T-helper 17 cell (primary cell): ENCODE measurements at places on chromosomes 1 and 21.

DNA sequence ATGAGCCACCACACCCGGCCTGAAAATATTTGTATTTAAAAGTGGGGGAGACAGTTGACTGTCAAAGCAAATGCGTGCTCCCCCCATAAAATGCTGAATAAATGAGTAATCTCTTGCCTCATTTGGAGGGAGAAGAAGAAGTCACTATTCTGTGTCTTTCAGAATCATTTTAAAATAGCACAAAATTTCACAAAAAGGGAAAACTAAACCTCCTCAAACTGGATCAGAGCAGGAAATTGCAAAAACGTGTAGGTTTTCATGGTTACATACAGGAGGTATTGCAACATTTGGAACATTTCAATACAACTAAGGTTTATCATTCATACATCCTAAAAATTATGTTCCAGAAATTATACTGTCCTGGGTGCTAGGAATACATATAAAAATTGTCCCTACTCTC is 13.6 kb downstream of the MTF1 start:
- no peak for DNase-seq

DNA sequence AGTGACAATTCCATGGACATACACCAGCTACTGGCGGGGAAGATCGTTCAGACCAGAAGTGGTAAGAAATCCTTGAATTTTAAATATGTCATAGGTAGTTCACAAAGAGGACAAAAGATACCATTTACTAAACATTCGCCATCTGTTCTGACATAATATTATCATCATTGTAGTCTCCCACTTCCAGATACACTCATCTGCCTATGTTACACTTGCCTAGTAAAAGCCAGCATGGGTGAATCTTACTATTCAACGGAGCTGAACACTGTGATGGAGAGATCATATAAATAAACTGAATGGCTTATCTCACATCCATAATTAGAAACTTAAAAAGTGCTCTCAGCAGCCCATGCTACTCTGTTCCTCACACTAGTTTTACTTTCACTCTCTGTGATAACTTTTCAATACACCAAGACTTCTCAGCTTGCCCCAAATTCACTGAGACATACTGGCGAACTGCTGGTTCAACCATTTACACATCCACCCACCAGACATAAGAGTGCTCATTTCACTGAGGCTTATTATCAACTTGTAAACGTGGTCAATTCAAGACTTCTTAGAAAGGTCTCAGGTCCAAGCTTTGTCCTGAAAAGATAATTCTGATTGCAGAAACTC is 463 bp upstream of the PRRC2C start:
- DNase-seq: no peak

DNA sequence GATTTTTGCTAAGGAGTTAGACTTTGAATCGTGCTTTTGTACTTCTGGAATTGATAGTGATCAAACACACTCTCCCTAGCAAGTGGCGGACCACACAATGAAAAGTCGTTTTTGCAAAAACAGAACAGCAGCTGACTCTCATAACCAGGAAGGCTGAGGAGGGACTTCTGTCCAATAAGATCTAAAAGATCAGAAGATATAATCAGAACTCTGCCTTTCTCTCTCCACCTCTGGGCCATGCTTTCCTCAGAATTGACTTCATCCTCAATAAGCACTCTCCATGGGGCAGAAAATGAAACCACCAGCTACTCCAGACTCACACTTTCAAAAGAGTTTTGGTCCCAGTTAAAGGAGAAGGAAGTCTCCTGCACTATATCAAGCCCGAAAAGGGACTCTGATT is 55.3 kb upstream of the SAMD13 start:
- no peak for DNase-seq

GRCh38 chr1:239676522-239677273 is 290.3 kb downstream of the CHRM3 start:
- DNase-seq: no peak

- DNase-seq: no peak
These were observed 195.5 kb downstream of the KCNH1 start for GRCh38 chr1:210938416-210938925.

GRCh38 chr1:195663549-195664280 is 944.5 kb downstream of the KCNT2 start:
- no peak for DNase-seq

- DNase-seq: no peak
These were observed 442.3 kb downstream of the GPATCH2 start for GRCh38 chr1:217188280-217189237.

DNA sequence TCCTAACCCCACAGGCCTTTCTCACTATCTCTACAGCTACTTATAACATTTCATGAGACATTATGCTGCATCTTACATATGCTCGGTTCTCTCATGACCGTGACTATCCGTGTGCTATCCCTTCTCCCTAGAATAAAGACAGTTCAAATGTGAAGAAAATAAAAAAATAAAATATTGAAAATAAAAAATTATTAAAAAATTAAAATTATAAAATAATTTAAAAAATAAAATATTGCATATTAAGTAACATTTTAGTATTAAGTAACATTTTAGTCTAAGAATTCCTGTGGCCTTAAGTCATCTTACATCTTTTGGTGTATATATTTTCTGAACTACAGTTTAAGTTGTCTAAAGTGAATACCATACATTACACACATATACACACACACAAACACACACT is 415.5 kb downstream of the DPYD start:
- no peak for DNase-seq

DNA sequence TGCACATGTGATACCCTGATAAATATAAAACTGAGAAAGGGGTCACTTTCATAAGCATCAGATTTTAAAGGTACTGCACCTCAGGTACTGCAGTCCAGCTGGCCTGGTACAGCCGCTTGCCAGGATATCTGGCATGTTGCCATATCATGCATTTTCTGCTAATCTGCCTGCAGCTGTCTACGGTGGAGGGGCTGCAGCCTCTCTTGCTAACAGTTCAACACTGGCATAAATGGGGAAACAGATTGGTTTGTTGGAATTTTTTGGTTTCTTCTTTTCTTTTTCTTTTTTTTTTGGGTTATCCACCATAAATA is 71.5 kb downstream of the MIS18A start:
- no peak for DNase-seq

DNA sequence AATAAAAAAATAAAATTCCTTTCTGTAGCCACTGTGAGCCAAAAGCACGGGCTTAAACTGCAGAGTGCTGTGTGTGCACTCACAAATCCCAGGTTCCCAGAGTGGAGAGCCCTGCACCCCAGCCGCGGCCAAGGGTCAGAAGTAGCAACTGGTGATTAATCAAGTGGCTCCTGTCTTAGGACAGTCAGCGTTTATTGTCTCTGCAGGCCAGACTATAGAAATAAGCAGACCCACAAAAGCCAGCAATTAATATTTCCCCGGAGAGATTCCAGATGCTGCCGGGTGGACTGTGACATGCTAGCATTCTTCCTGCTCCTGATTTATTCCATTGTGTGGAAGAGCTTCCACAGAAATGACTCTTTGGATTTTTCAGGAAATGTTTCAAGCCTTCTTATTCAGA is 412.2 kb downstream of the KIF26B start:
- DNase-seq: no peak

DNA sequence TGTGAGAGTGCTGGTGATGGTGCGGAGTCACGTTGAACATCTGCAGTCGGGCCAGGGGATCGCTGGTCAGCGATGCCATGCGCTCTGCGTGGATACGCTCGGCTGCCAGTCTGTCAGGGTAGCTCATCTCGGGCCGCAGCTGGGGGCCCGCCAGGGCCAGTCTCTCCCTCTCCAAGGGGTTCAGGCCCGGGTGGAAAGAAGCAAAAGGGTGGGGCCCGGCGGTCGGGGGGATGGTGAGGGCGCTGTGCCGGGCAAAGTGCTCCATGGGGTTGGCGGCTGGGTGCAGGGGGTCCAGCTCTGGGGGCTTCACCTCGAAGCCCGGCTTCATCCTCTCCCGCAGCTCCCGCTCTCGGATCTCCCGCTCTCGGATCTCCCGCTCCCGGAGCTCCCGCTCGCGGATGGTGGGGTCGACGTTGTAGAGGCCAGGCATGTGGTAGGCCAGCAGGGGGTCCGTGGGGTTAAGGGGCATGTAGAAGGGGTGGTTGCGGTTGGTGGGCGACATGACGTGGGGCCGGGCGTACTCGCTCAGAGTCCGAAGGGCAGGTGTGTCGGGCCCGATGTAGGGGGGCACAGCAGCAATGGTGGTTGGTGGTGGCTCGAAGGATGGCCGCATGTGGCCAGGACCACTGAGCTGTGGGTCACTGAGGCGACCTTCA is 40.5 kb downstream of the SLC45A1 start:
- DNase-seq: no peak

- no peak for DNase-seq
These were observed 3.8 kb upstream of the SAMD13 start for GRCh38 chr1:84297546-84298244.

DNA sequence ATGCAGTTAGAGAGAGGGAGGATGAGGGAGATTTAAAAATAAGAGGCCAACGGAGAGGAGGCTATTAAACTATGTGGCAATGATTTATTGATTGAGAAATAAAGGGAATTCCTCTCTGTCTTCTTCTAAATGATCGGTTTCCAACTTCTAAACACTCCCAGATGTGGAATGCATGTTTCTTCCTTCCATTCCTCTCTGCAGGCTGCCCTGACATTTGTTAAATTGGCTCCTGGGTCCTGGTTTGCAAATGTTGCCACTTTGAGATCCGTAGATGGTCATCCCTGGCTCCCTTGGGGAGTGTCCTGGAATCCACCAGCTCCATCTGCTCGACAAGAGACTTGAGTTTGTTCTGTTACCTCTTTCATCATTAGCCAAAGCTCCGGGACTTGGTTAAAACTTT is 10.3 kb upstream of the C1orf198 start:
- DNase-seq: no peak

DNA sequence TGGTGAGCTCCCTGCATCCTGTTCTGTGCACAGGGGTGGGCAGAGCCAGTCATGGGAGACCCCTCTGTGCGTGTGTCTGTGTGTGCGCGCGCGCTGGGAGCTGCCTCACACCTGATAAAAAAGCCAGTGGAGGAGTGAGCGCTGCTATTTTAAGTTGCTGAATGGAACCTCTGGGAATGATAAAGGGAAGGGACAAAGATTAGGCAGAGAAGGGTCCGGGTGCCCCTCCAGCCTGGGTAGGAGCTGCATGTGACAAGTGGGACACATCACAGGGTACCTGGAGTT is 847 bp downstream of the ADORA1 start:
- no peak for DNase-seq

GRCh38 chr1:207398986-207399385 is 55.1 kb upstream of the CR2 start:
- no peak for DNase-seq
